ENCODE measurements at places on chromosomes 11 and 22.

DNA sequence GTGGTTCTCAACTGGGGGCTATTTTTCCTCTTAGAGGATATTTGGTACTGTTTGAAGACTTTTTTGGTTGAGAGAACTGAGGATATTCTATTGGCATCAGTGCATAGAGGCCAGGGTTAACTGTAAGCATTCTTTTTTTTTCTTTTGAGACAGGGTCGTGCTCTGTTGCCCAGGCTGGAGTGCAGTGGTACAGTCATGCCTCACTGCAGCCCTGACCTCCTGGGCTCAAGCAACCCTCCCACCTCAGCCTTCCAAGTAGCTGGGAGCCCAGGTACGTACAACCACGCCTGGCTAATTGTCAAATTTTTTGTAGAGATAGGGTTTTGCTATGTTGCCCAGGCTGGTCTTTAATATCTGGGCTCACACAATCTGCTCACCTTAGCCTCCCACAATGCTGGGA, 12.9 kb downstream of the MMP7 start:
- DNase-seq, result no peak

GRCh38 chr11:63488789-63489188, 2.2 kb downstream of the PLAAT5 start:
- DNase-seq, result no peak

DNA sequence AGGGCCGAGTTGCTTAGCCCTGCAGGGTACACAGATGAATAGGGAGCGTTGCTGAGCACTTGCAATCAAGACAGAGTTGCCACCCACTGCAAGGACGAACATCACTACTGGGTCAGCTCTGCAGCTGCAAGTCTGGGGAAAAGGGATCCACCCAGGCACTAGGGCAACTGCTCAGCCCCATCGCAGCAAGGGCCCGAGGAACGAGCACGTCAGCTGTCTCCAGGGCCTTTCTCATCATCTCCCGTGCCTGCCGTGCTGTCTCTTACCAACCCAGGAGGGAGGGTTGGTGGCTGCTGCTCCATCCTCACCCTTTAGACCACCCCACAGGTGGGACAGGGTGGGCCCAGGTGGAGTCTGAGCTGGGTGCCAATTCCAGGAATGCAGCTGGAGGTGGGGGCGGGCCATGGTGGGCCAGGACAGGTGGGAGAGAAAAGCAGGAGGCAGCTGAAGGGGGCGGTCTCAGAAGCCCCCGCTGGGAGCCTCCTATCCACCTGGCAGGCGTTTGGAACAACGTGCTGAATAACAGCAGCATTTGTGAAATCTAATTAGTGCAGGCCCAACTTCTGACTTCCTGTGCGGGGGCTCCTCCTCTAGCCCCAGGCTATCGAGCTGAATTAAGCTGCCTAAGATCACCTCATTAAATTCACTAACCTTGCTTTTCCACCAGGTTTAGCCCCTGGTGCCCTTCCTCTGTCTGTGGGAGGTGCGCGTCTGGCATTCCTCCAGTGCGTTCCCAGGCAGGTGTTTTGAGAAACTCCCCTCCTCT, 252.5 kb downstream of the ST3GAL4 start:
- no peak for DNase-seq

- DNase-seq, result peak; percentile 25
Measured at GRCh38 chr11:125679397-125679796, 1.2 kb downstream of the ACRV1 start.

GRCh38 chr22:45583504-45583903, 80.8 kb downstream of the FBLN1 start:
- no peak for DNase-seq

DNA sequence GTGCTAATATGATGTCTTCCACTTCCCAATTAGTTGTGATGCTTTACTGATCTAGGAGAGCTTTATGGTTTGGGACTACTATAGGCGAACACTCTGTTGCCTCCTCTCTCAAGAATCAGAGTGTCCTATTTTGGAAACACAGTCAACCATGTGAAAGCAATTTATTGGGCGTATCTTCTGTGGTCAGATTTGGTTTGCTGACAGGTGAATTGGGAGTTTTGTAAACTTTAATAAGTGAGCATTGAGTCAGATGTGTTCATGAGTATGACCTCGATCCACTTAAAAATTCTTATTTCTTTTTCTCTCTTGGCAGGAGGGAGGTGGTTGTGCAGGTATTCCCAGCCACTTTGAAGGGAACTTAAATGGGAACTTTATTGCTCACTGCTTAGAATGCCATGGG, 4.4 kb downstream of the CAT start:
- DNase-seq, result no peak

DNA sequence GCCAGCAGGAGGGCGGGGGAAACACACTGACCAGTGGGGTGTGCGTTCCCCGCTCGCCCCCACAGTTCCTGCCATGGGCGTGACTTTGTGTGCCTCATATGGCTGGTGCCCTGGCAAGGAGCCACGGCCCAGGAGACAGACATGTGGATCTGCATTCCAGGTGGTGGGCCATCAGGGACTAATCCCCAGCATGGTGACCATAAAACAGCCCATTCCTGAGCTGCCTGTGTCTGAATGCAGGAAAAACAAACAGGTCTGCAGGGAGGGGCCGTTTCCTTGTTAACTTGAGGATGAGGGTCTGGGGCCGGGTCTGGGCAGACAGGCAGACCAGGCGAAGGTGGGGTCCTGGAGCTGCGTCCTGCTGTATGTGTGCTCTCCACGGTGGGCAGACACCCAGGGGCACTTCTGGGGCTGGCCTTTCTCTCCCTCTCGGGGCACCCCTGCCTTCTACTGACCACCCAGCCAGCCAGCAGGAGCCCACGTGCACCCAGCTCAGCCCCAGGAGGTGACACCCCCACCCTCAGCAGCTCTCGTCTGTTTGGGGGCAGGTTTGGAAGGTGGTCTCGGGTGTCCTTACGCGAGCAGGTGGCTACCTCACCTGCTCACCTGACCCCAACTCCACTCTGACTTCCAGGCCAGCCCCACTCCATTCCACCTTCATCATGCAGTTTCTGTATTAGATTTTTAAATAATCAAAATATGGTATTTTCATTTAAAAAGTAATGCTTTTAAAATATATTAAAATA, 120.3 kb downstream of the KCNQ1OT1 start:
- no peak for DNase-seq

DNA sequence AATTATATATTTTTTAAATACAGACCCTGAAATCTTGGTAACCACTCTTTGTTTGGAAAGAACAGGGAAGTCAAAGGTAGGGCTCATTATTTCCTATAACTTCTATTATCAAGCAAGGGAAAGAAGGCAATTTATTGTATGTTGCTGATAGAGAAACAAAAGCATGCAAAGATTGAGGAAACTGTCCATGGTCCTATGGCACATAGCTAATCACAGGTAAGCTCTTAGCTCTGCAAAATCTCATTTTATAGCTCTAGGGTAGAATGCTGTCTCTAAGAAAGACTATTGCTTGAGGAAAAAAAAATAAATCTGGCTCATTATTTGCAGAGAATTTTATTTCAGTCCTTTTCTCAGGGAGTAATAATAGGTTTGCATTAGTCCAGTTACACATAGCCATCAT, 7.4 kb upstream of the GUCY1A2 start:
- DNase-seq, result no peak

DNA sequence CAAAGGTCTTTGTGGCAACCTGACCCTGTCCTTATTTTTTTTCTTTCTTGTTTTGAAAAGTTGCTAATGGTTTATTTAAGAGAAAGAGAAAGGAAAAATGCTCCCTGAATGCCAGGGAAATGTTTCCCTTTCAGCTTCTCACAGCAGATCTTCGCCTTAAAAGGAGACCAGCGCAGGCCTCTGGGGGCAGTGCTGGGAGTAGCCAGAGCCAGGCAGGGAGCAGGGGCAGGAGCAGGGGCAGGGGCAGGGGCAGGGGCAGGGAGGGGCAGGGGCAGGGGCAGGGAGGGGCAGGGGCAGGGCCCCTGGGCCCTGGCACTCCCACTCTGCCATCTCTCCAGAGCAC, 5.1 kb downstream of the MOB2 start:
- DNase-seq, result no peak

GRCh38 chr11:126317756-126318573, 14.1 kb downstream of the DCPS start:
- no peak for DNase-seq

DNA sequence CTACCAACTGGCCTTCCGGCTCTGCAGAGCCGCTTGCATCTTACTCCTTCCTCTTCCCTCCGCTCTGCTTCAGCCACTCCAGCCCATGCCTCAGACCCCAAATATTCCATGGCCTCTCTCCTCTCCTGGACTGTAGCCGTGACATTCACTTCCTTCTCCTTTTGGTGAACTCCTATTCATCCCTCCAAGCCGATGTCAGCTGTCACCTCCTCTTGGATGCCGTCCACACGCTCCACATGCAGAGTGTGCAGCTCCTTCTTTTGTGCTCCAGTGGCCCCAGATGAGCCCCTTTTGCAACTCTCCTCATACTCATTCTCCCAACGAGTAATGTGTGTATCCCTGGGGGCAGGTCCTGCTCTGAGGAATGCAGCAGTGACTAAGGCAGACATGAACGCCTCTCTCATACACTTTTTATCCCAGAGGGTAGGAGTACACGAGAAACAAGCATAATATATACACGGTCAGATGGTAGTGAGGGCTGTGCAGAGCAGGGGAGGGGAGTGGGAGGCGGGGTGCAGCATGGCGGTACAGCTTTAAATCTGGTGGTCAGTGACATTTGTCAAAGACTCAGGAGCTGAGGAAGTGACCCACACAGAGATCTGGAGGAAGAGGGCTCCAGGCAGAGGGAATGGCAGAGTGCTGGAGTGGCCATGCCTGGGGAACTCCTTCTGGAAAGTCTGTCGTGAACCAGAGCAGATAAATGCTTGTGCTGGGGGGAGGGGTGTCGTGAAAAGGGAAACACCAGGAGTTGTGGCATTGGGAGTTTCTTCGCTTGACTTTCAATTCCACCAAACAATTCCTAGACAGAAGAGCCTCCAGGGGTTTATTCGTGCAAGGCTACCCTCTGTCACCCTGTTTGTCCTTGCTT, 83.8 kb upstream of the ATXN10 start:
- no peak for DNase-seq

GRCh38 chr11:14645015-14645912, 1.7 kb downstream of the PDE3B start:
- peak; percentile 70 for DNase-seq

DNA sequence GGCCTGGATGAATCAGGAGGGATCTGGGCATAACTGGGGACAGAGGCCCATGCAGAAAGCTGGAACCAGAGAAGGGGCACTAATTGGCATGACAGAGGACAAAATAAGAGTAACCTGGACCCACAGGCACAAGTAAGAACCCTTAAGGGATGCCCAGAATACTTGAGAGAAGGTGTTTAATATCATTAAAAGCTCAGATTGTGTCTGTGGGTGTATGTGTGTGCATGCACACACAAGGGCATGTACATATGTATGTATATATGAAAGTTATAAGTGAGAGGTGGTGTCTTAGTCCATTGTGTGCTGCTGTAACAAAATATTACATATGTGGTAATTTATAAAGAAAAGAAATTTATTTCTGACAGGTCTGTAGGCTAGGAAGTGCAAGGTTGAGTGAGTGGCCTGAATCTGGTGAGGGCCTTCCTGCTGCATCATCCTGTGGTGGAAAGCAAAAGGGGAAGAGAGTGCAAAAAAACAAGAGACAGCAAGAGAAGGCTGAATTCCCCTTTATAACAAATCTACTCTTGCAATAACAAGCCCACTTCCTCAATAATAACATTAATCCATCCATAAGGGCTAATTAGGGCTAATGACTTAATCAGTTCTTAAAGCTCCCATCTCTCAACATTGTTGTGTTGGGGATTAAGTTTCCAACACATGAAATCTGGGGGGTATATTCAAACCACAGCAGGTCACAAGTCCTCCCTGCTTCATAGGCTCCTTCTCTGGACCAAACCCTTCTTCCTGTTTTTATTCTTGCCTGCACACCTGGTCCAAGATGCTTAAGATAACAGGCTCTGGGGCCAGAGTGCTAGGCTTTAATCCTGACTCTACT, 68.3 kb upstream of the POU2AF2 start:
- DNase-seq, result no peak

GRCh38 chr11:104995001-104995408, 26.6 kb upstream of the CASP4 start:
- no peak for DNase-seq

DNA sequence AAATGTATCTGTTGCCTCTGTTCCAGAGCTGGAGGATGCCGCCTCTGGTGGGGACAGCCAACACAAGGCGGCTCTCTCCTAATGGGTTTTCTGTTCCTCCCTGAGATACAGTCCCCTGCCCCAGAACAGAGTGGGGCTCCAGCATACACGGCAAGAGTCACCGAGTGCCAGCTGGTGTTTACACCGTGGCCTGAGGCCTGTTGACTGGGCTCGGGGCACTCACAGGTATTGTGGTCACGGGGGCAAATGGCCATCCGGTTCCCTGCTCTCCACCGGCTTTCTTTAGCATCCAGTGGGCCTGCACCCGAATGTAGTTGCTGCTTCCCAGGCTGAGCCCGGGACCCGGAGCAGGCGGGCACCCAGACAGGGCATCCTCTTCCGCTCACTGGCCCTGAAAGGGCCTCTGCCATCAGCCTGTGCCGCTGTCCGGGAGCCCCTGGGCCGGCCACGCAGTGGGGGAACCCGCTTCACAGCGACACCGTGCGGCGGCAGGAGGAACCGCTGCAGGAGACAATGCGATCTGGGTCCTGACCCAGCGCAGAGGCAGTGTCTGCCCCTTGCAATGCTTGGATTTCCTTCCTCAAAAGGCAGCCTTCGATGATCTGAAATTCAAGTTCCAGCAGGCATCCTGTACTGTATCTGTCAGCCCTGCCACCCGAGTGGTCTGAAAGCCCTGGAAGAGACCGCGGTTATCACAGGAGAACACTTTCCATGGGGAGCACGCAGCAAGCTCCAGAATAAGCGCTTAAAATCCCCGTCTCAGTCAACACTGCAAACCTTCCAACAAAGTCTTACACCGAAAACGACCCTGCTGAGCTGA, 859 bp upstream of the KRTAP5-5 start:
- DNase-seq, result peak; percentile 11

- no peak for DNase-seq
Measured at GRCh38 chr11:10667521-10667885, 26.1 kb downstream of the IRAG1 start.

DNA sequence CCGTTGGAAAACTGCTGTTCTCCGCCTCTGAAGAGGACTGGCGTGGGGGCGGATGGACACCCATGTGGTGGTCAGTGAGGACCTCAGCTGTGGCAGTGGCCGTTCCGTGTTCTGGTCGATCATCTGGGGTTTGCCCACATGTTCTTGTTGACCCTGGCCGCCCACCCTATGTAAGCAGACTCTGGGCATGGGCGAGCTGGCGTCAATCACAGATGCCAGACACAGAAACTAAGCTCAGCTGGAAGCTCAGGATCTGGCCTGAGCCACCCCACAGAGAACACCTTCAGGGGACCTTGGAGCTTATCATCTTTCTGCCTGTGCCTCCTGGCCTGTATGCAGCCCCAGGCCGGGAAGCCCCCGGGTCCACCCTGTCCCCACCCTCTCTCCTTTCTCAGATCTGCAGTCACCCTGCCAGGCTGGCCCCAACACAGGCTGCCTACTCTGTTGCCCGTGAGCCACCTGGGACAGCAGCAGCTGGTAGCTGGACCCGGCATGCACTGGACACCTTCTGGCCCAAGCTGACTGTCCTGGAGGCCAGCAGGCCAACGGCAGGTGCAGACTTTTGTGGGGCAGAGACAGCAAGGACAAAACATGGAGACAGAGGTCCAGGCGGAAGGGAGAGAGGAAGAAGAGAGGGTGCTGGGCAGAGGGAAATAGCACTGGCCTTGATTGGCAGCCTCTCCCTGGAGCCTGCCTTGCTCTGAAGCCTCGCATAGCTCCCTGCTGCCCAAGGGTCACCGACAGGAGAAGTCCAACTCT, 91.5 kb downstream of the PHF21B start:
- no peak for DNase-seq

- DNase-seq, result no peak
Measured at GRCh38 chr22:29327089-29327764, 11.7 kb upstream of the RASL10A start.
